Ascending aorta (tissue), 2 donors: ENCODE measurements at places on chromosomes 16 and 17.

DNA sequence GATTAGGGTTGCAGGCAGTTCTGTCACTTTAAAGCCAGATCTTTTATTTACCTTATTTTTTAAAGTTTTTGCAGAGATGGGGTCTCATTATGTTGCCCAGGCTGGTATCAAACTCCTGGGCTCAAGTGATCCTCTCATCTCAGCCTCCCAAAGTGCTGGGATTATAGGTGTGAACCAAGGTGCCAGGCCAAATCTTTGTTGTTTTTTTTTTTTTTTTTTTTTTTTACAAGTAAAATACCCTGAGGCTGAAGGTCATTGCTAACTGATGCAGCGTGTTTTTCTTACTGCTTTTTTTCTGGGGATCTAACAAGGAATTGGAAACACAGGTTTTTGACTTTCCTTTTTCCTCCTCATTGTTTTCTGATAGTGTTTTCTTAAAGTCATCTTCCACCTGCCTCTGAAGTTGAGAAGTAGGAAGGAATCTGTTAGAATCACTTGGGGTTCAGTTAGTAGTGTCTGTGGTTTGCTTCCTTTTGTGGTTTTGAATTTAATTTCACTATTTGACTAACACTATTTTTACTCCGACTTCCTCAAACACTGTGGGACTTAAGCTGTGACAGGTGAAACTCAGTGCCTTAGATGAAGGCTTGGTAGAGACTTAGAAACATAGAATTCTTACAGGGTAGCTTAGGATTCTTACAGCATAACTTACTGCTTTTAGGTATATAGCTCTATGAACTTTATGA, 22.2 kb downstream of the CLTC start:
- DNase-seq: no peak
- H3K4me3 ChIP-seq: no peak overlapping the region
- no peaks in the 10 kb centered on the region for H3K36me3 ChIP-seq
- no peaks in the 10 kb centered on the region for H3K27me3 ChIP-seq
- peaks cover 31% of the 10 kb centered on the region for H3K4me1 ChIP-seq

DNA sequence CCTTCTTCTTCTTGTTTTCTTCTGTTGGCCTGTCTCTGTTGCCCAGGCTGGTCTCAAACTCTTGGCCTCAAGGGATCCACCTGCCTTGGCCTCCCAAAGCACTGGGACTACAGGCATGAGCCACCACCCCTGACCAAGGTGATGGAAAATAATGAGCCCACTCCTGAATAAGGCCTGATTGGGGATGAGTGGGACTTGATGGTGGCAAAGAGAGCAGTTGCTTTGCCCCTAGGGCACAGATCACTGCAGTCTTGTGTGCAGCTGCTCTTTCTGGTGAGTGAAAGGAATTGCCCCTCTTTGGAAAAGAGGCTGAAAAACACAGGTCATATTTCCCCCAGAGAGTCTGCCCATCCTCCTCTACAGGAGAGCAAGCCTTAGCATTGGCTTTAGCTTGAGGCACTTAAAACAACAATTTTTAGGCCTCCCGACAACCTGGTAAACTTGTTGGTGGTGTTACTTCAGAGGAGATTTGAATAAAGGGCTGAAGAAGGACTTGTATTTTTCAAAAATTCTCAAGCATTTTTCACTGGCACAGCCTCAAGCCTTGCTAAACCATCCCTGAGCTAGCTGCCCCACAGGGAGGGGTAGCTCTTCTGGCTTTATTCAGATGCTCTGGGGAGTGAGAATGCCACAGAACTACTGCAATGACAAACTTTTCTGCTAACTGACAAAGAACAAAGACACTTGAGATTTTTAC, 6.1 kb upstream of the PDP2 start:
- peaks cover 3% of the 10 kb centered on the region for H3K4me1 ChIP-seq
- DNase-seq: no peak
- H3K27me3 ChIP-seq: no peaks in the 10 kb centered on the region
- H3K4me3 ChIP-seq: no peak overlapping the region
- H3K36me3 ChIP-seq: no peaks in the 10 kb centered on the region

DNA sequence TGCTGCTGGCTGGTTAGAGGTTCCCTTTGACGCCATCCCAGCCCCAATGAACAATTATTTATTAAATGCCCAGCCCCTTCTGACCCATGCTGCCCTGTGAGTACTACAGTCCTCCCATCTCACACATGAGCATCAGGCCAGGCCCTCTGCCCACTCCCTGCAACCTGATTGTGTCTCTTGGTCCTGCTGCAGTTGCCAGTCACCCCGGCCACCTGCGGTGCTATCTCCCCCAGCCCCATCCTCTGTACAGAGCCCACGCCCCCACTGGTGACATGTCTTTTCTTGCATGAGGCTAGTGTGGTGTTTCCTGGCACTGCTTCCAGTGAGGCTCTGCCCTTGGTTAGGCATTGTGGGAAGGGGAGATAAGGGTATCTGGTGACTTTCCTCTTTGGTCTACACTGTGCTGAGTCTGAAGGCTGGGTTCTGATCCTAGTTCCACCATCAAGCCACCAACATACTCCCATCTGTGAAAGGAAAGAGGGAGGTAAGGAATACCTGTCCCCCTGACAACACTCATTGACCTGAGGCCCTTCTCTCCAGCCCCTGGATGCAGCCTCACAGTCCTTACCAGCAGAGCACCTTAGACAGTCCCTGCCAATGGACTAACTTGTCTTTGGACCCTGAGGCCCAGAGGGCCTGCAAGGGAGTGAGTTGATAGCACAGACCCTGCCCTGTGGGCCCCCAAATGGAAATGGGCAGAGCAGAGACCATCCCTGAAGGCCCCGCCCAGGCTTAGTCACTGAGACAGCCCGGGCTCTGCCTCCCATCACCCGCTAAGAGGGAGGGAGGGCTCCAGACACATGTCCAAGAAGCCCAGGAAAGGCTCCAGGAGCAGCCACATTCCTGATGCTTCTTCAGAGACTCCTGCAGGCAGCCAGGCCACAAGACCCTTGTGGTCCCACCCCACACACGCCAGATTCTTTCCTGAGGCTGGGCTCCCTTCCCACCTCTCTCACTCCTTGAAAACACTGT, 11.3 kb downstream of the CX3CL1 start:
- peak overlapping the region; percentile 75 for H3K27ac ChIP-seq
- peaks cover 33% of the 10 kb centered on the region for H3K4me1 ChIP-seq
- no peaks in the 10 kb centered on the region for H3K27me3 ChIP-seq
- H3K4me3 ChIP-seq: no peak overlapping the region

GRCh38 chr17:27446569-27447301, 9.5 kb upstream of the KSR1 start:
- H3K4me3 ChIP-seq: no peak overlapping the region
- no peak overlapping the region for H3K27ac ChIP-seq
- H3K4me1 ChIP-seq: no peaks in the 10 kb centered on the region
- H3K36me3 ChIP-seq: no peaks in the 10 kb centered on the region

DNA sequence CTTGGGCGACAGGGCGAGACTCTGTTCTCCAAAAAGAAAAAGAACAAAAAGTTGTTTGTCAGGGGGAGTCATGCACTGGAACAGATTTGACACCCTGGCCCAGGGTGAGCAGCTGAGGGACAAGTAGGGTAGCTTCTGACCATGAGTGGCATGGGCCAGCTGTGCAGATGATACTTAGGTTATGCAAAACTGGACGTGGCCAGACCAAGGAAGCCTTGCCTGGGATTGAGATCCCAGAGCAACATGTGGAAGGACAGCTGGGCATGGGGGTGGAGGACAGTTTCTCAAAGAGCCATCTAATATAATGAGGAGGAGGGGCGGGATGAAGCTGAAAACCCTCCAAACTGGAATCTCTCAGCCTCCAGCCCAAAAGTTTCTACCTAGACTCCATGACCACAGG, 19.6 kb upstream of the SLC35B1 start:
- H3K4me3 ChIP-seq: no peak overlapping the region
- H3K27me3 ChIP-seq: no peaks in the 10 kb centered on the region
- no peak overlapping the region for H3K27ac ChIP-seq
- no peak for DNase-seq

GRCh38 chr17:81665205-81666091, 957 bp downstream of the OXLD1 start:
- no peak for DNase-seq
- H3K4me1 ChIP-seq: peaks cover 17% of the 10 kb centered on the region
- no peaks in the 10 kb centered on the region for H3K27me3 ChIP-seq
- peaks cover 10% of the 10 kb centered on the region for H3K36me3 ChIP-seq
- H3K4me3 ChIP-seq: peak overlapping the region; percentile 68
- peak overlapping the region; percentile 80 for H3K27ac ChIP-seq

- H3K4me1 ChIP-seq: no peaks in the 10 kb centered on the region
- no peaks in the 10 kb centered on the region for H3K36me3 ChIP-seq
- no peaks in the 10 kb centered on the region for H3K27me3 ChIP-seq
- no peak overlapping the region for H3K27ac ChIP-seq
Observed at GRCh38 chr16:76639685-76640289, 362.6 kb downstream of the CNTNAP4 start.

DNA sequence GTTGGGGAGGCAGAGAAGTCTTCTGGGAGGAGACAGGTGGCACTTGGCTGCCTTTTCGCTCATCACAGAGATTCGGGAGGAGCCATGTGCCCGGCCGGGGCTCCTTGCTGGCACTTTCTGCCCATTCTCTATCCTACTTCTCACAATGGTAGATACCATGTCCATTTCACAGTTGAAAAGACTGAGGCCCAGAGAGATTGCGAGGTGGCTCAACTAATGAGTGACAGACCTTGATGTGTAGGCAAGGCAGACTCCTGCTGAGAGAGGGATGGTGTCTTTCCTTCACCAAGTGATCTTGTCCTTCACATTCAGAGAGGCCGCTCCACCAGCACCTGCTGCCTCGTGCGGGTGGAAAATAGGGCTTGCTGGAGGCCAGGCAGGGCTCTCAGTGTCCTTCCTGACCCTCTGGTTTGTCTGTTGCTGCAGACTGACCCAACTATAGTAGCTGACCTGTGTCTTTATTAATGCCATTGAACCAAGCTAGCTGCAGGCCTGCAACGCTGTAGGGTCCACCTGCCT, 42.1 kb downstream of the MPRIP start:
- H3K27ac ChIP-seq: no peak overlapping the region
- H3K36me3 ChIP-seq: peaks cover 38% of the 10 kb centered on the region
- no peak for DNase-seq
- H3K27me3 ChIP-seq: no peaks in the 10 kb centered on the region

DNA sequence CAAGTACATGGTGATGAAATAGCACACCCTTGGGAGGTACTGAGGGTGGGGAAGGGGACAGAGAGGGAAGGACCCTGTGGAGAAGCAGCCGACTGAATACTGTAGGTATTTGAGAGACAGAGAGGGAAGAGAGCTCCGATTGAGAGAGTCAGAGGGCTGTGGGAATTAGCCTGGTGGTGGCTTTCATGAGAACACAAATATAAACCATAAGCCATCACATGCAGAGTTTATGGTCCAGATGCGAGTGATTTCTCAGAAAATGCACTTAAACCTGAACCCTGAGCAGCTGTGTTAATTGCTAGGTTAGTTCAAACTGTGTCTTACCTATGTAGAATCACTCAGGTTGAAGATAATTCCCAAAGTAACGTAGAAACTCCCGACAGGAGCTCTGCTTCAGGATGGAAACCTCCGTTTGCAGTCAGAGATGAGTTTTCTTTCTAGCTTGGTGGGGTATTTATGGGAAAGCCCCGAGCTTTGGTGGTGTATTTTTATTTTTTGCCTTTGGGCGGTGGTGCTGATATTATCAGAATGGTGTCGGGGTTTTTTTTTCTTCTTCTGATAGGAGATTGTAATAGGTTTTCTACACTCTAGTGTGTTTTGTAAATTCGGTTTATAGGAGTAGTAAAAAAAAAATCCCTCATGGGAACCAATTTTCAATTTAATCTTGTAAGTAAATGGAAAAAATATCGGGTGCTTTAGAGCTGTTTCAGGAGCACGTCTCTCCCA, 184.9 kb upstream of the CACNG5 start:
- H3K4me1 ChIP-seq: no peaks in the 10 kb centered on the region
- no peaks in the 10 kb centered on the region for H3K27me3 ChIP-seq
- no peaks in the 10 kb centered on the region for H3K36me3 ChIP-seq
- DNase-seq: no peak
- no peak overlapping the region for H3K27ac ChIP-seq
